Activated T-helper 17 cell treated with anti-CD3 and anti-CD28 coated beads, Interleukin-2, amount 50 U/mL, for 72 hours (primary cell): ENCODE measurements at places on chromosomes 12 and 14.

- peak; percentile 59 for ATAC-seq
Measured at GRCh38 chr12:120041386-120042231, 52.6 kb downstream of the BICDL1 start.

- peak; percentile 58 for ATAC-seq
Measured at GRCh38 chr14:101737414-101738339, 23.8 kb upstream of the PPP2R5C start.

GRCh38 chr12:4388662-4389061, 9.2 kb upstream of the FGF23 start:
- ATAC-seq = no peak

DNA sequence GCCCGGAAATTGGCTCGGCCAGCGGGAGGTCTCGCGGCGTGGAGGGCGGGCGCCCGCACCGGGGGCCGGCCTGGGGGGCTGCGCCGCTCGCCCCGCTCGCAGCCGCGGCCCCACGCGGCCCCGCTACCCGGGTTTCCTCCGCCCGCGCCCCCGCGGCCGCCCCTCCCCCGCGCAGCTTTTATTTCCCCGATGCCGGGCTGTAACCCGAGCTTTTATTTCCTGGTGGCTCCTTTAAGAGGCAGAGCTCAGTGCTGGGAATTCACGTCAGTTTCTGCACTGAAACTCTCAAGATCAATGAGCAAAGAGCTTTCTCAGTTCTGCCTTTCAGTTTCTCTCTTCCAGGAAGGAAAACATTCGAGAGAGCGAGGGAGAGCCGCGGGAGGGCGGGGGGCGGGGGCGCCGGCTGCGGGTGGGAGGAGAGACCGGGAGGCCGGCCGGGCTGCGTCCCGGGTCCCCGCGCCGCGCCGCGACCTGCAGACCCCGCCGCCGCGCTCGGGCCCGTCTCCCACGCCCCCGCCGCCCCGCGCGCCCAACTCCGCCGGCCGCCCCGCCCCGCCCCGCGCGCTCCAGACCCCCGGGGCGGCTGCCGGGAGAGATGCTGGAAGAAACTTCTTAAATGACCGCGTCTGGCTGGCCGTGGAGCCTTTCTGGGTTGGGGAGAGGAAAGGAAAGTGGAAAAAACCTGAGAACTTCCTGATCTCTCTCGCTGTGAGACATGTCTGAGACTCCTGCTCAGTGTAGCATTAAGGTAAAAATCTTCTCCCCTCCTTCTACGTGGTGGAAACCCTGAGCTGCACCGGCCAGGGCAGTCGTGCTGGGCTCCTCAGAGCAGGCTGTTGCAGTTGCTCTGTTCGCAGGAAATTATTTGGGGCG, at the start of gene ETV6:
Gene ETV6, plus strand, starts transcription at position 262 of the 873 bp plus-strand sequence. Its CDS starts 454 bp downstream, at position 716.
- ATAC-seq = peak; percentile 57

GRCh38 chr14:55441286-55441685, 870 bp upstream of the TBPL2 start:
- ATAC-seq = no peak

DNA sequence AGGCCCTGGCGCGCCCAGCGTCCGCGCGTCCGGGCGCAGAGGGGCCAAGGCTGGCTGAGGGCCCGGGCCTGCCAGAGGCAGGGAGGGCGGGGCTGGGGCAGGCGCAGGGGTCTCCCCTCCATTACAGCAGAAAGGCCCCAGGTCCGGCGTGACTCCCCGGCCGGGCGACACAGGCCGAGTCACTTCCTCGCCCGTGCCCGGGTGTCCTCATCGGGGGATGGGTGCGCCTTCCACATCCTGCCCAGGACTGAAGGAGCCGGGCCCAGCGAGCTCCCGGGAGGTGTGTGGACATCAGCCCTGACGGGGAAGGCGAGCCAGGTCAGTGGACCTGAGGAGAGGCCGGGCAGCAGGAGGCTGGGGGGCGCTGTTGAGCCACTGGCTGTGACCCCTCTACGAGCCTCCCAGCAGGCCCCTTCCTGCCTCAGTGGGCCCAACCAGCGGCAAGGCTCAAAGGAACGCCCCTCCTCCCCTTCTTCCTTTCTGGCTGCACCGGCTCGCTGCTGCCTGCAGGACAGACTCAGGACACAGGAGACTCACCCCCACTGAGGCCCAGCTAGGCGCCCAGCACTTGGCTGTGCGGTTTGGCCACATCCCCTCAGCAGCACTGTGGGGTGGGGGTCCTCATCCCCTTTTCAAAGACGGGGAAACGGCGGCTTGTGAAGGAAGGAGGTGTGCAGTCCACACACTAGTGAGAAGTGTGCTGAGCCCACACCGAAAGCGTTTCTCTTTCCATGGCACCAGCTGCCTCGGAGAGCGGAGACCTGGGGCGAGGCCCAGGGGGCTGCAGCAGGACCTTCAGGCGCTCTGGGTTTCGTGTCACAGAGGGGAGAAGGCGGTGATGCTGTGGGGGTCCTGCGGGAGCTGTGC, 606 bp downstream of the TNFAIP2 start:
- peak; percentile 29 for ATAC-seq

DNA sequence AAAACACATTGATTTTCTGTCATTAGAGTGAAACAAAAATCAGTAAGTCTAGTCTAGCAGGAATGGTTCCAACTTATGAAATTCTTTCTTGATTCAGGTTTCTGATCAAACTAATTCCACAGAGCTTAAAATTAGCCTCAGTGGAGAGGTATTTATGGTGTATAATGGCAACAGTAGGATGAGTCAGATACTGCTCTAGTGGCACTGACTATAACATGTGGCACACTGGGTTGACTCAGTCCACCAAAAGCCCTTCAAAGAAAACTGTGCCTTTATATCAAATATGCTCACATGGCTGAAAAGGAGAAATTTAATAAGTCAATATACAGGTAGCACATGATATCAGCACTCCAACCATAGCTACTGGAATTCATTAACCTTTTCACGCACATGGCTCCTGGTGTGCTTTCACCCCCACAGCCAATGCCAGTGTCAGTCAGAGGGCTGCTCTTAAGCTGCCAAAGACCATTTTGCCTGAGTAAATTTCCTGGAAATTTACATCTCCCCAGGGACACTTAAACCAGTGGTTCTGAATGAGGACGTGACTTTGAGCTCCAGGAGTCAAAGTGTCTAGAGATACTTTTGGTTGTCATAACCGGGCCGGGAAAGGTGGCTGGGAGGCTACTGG, 21.7 kb upstream of the CATSPERB start:
- peak; percentile 54 for ATAC-seq

- peak; percentile 63 for ATAC-seq
Measured at GRCh38 chr12:122888232-122888752, 7.6 kb downstream of the VPS37B start.

- ATAC-seq = peak; percentile 75
Measured at GRCh38 chr12:8038659-8039114, 6.2 kb downstream of the FOXJ2 start.

- peak; percentile 48 for ATAC-seq
Measured at GRCh38 chr14:105201925-105202513, 20.9 kb upstream of the NUDT14 start.

GRCh38 chr14:100416921-100417860, 94.1 kb downstream of the SLC25A47 start:
- no peak for ATAC-seq
